ENCODE measurements at places on chromosomes 12 and 14.

DNA sequence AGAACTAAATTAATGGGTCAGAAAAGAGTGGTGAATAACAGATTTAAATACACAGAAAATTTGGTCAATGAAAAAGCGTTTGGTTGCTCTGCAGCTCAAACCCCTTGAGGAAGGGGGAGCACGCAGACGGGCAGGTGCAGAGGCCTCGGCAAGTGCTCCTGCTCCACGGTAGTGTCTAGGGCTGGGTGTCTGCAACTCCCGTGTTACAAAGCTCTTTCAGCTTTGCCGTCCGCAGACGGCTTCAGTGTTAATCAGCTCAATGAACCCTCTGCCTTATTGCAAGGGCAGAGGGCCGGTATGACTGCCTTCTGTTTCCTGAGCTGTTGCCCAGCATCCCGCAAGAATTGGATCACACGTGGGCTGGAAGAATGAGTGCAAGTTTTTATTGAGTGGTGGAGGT is 125.7 kb upstream of the TRHDE start:
- no peak for DNase-seq

DNA sequence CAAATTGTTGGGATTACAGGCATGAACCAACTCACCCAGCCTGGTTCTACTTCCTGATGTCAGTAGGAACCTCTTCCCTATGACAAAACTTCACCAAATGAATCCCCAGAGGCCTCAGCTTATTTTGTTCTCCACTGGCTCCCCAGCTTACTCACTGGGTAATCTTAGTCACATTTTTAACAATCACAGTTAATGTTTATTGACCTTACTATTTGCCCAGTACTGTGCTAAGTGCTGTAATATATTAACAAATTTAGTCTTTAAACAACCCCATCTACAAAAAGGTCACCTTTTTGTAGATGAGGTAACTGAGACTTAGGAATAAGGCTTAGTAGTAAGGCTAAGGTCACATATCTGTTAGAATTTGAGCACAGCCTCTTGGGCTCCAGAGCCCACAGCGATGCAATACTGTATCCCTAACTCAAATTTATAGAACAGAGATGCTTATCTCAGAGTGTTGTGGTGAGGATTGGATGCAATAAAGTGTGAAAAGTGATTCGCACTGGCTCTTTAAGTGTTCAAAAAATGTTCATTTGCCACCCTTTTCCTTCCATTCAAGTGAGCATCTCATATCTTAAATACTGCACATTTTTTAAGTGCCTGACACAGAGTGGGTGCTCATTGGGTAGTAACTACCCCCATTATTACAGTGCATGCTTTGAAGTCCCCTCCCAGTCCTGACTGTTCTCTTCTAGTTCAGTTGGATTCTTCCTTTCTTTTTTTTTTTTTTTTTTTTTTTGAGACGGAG is 146.4 kb upstream of the ARHGAP5 start:
- DNase-seq = no peak

GRCh38 chr12:99435095-99435791 is 212.3 kb upstream of the GARIN6 start:
- DNase-seq = no peak

DNA sequence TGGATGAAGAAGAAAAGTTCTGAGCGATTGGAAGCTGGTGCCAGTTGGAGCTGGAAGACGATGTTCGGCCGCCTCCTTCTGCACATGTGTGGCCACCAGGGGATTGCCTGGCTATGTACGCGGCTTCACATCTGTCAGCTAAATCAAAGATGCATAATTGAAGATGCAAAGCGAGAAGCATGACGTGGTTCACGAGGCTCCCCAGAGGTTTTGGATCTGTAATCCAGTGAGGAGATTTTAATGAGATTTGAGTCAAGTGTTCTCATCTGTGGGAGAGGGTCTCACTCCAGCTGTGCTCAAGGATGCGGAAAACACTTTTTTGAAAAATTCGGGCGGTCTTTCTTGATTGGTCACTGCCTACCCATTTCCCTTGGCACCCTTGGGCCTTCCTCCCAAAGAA is 94.6 kb downstream of the PAX9 start:
- no peak for DNase-seq

- no peak for DNase-seq
Observed at GRCh38 chr14:100054316-100055075, 10.7 kb upstream of the EVL start.

GRCh38 chr14:70173569-70173968 is 15.2 kb downstream of the SLC8A3 start:
- DNase-seq = no peak

- no peak for DNase-seq
Observed at GRCh38 chr14:53743371-53743770, 213.3 kb downstream of the BMP4 start.

- DNase-seq = peak; percentile 96
Observed at GRCh38 chr14:75297411-75298040, 18.9 kb downstream of the FOS start.

- DNase-seq = no peak
Observed at GRCh38 chr12:98421316-98421715, 94.1 kb upstream of the TMPO start.

DNA sequence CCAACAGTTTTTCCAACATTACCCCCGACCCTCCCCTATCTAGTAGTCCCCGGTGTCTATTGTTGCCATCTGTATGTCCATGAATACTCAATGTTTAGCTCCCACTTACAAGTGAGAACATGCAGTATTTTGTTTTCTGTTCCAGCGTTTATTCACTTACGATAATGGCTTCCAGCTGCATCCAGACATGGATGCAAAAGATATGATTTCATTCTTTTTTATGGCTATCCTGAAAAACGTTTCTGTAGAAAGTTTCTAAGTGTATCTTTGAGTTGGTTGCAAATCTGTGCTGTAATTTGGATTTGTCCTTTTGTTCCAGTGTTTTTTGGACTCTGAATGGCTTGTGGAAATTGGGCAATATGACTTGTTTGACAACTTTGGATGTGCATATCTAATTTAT is 11.7 kb downstream of the SP1 start:
- DNase-seq = no peak

GRCh38 chr14:28773861-28774691 is 7.5 kb downstream of the FOXG1 start:
- DNase-seq = no peak
